Bronchial smooth muscle cell (primary cell): ENCODE measurements at places on chromosomes 1 and 21. TPM values are rescaled to one million over a fixed set of nuclear protein-coding genes. Genes with fewer than 3 reads are reported as not detected.

Gene CBS
- 33.1 and 57.7 TPM in 2 replicates for total RNA-seq

Gene CENPS
- total RNA-seq: 10.4 and 10.6 TPM in 2 replicates

Gene TRIM33
- 12.9 and 16.2 TPM in 2 replicates for total RNA-seq

Gene OR2AJ1
- not detected in 2 replicates for total RNA-seq

Gene CRABP2
- total RNA-seq: 80.6 and 167 TPM in 2 replicates

Gene RBM11
- not detected in 2 replicates for total RNA-seq

Gene ERICH3
- under 0.01 TPM in 2 replicates for total RNA-seq

Gene AMY2A
- 0.09 TPM in 1 of 2 replicates, not detected in the other for total RNA-seq

Gene DISP3
- total RNA-seq: not detected in 2 replicates

Gene AGT
- total RNA-seq: 1.5 and 5.7 TPM in 2 replicates

Gene FCGR2B
- total RNA-seq: not detected in 2 replicates

Gene LCE2C
- total RNA-seq: not detected in 2 replicates

Gene FCGR1A
- total RNA-seq: not detected in 2 replicates

Gene PHLDA3
- total RNA-seq: 120 and 177 TPM in 2 replicates

Gene KDM5B
- 59.7 and 66.2 TPM in 2 replicates for total RNA-seq

Gene DPH2
- total RNA-seq: 7.9 and 10.4 TPM in 2 replicates

Gene GPR3
- total RNA-seq: 0.09 and 0.16 TPM in 2 replicates

Gene GBP5
- total RNA-seq: 0.16 TPM in 1 of 2 replicates, not detected in the other

Gene KPRP
- not detected in 2 replicates for total RNA-seq

Gene GNAT2
- total RNA-seq: 0.34 and 0.79 TPM in 2 replicates

Gene CELSR2
- 0.34 and 0.63 TPM in 2 replicates for total RNA-seq

Gene HPCAL4
- under 0.01 TPM in 1 of 2 replicates, not detected in the other for total RNA-seq

Gene THEM5
- total RNA-seq: not detected in 2 replicates

Gene CCDC181
- 0.34 and 0.47 TPM in 2 replicates for total RNA-seq

Gene CLDN8
- total RNA-seq: not detected in 2 replicates

Gene MMP23B
- total RNA-seq: 4.6 and 4.9 TPM in 2 replicates

Gene LYPD8
- not detected in 2 replicates for total RNA-seq

Gene NKAIN1
- total RNA-seq: not detected in 2 replicates

Gene NEGR1
- 2.9 and 3.3 TPM in 2 replicates for total RNA-seq

Gene SPRR4
- not detected in 2 replicates for total RNA-seq

Gene CLEC20A
- not detected in 2 replicates for total RNA-seq

Gene NUP210L
- total RNA-seq: under 0.01 and 0.17 TPM in 2 replicates

Gene IGSF21
- total RNA-seq: not detected in 2 replicates

Gene AZIN2
- total RNA-seq: 5.2 and 6.0 TPM in 2 replicates

Gene ZNF697
- total RNA-seq: 7.6 and 8.2 TPM in 2 replicates

Gene AQP10
- not detected in 2 replicates for total RNA-seq

Gene BGLAP
- 0.16 and 0.26 TPM in 2 replicates for total RNA-seq

Gene RBP7
- total RNA-seq: not detected in 2 replicates

Gene FCRL1
- total RNA-seq: not detected in 2 replicates

Gene UMODL1
- not detected in 2 replicates for total RNA-seq

Gene L1TD1
- total RNA-seq: under 0.01 TPM in 1 of 2 replicates, not detected in the other

Gene TAL1
- total RNA-seq: not detected in 2 replicates

Gene RGS7
- under 0.01 and 0.17 TPM in 2 replicates for total RNA-seq

Gene HES3
- not detected in 2 replicates for total RNA-seq

Gene LRRC8B
- total RNA-seq: 0.16 and 0.17 TPM in 2 replicates

Gene SELE
- total RNA-seq: not detected in 2 replicates

Gene FCAMR
- under 0.01 TPM in 1 of 2 replicates, not detected in the other for total RNA-seq

Gene CLCA4
- not detected in 2 replicates for total RNA-seq

Gene ADAM30
- total RNA-seq: not detected in 2 replicates

Gene AK5
- total RNA-seq: 60.4 and 63.6 TPM in 2 replicates

Gene SLC30A2
- total RNA-seq: not detected in 2 replicates

Gene TRIM67
- not detected in 2 replicates for total RNA-seq
